ENCODE measurements at places on chromosomes 6 and 20. TPM values are rescaled to one million over a fixed set of nuclear protein-coding genes. Genes with fewer than 3 reads are reported as not detected.

MTCH1 gene
- total RNA-seq: 152 TPM

ISM1 gene
- total RNA-seq: 2.6 TPM

CDSN gene
- total RNA-seq: not detected

HTR1E gene
- not detected for total RNA-seq

HUS1B gene
- 19.1 TPM for total RNA-seq

SRMS gene
- not detected for total RNA-seq

MOG gene
- not detected for total RNA-seq

SCRT2 gene
- not detected for total RNA-seq

- no peak overlapping the region for H3K27ac ChIP-seq
- peaks cover 31% of the 10 kb centered on the region for H3K4me1 ChIP-seq
- H3K36me3 ChIP-seq: no peaks in the 10 kb centered on the region
- H3K4me3 ChIP-seq: peak overlapping the region; percentile 47
- H3K27me3 ChIP-seq: peaks cover 55% of the 10 kb centered on the region
These were observed 2.1 kb upstream of the NRN1 start for GRCh38 chr6:6008648-6009421.

- no peaks in the 10 kb centered on the region for H3K36me3 ChIP-seq
- no peak overlapping the region for H3K4me3 ChIP-seq
- H3K27ac ChIP-seq: no peak overlapping the region
- no peaks in the 10 kb centered on the region for H3K27me3 ChIP-seq
These were observed 21.2 kb upstream of the ENPP5 start for GRCh38 chr6:46191961-46192360.

- no peaks in the 10 kb centered on the region for H3K27me3 ChIP-seq
- no peak overlapping the region for H3K4me3 ChIP-seq
These were observed 135.6 kb downstream of the EYA4 start for GRCh38 chr6:133376743-133377142.

DNA sequence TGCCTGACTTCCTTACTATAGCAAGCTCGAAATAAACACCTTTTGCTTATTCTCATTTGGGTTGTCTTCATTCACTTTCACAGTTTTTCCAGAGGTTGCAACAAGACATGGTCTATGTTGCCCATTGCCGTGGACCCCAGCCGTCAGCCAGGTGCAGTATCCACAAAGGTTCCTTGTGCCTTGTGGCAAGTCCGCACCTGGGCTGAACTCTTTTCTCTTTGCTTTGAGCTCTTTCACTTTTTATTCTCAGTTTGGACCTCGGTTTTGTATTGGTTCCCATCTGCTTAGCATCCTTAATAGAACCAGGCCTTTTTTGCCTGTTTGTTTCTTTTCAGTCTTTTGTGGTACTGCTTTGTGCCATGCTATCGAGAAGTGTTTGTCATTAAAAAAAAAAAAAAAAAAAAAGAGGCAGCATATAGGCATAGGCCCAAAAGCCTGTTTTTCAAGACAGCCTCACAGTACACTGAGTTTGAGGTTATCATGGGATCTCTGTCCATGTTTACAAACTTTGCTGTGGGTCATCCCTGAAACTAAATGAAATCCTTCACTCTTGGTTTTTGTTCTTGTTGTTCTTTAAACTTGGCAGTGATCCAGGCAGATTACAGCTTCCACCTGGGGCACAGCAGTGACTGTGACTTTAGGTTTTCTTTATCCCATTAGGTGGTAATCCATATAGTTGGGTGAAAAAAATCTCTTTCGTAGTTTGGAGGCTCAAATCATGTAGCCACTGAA lies 33.3 kb downstream of the GSTA3 start:
- H3K27me3 ChIP-seq: no peaks in the 10 kb centered on the region
- no peak overlapping the region for H3K27ac ChIP-seq
- DNase-seq: no peak
- no peaks in the 10 kb centered on the region for H3K4me1 ChIP-seq

DNA sequence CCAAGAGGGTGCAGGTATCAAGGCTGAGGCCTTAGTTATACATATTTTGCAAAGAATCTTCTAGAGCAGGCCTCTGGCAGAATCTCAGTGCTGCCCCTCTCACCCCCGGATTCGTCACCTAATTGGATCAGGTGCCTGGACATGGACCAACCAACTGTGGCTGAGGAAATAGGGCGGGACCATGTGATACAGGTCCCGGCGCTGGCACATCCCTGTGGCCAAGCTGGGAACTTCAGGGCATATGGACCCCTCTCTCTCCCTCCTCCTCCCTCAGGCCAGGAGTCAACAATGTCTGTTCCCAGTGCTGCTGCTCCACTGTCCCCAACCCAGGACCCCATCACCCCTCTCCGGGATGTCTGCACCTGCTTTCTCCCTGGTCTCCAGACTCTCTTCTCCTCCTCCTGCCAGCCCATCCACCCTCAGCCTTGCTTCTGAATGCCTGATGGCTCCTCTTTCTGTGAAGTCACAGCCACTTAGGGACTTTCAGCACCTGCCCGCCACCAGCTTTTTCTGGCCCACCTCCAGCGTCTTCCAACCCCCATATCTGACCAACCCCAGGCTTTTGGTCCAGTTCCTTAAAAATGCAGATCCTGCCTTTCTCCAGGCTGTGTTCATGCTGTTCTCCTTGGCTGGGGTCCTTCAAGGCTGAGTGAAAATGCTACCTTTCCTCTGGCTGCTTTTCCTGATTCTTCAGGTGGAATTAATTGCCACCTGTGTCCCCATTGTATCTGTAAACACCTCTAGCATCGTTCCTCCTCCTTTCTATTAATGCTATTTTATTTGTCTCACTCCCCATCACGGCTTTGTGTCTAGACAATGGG lies 19.0 kb upstream of the MLN start:
- H3K4me1 ChIP-seq: no peaks in the 10 kb centered on the region
- H3K27ac ChIP-seq: no peak overlapping the region
- no peak for DNase-seq

- DNase-seq: no peak
- no peaks in the 10 kb centered on the region for H3K4me1 ChIP-seq
- no peaks in the 10 kb centered on the region for H3K27me3 ChIP-seq
- H3K36me3 ChIP-seq: no peaks in the 10 kb centered on the region
- no peak overlapping the region for H3K27ac ChIP-seq
These were observed 82.1 kb downstream of the PLEKHG1 start for GRCh38 chr6:150681578-150682395.

GRCh38 chr20:24158281-24158680 lies 169.7 kb upstream of the GGTLC1 start:
- no peak overlapping the region for H3K4me3 ChIP-seq
- H3K27me3 ChIP-seq: no peaks in the 10 kb centered on the region
- no peaks in the 10 kb centered on the region for H3K4me1 ChIP-seq
- DNase-seq: no peak
- no peak overlapping the region for H3K27ac ChIP-seq
- no peaks in the 10 kb centered on the region for H3K36me3 ChIP-seq

DNA sequence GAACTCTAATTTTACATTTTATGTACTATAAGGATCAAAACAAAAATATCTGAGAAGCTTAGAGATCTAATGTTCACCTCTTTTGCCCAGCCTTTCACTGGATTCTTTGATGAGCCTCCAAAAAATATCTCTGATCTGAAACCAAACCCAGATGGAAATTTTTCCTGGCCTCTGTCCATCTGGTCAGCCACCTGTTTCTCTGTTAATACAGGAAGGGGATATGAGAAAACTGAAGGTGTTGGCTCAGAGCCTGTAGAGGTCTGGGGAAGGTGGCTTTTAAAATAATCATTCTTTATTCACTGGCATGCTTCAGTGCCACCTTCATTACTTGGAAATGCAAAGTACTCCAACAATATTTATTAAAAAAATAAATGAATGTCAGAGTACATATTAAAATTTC lies 8.5 kb upstream of the MCM3 start:
- H3K4me3 ChIP-seq: no peak overlapping the region
- no peaks in the 10 kb centered on the region for H3K27me3 ChIP-seq
- no peak overlapping the region for H3K27ac ChIP-seq
- DNase-seq: peak; percentile 52
- no peaks in the 10 kb centered on the region for H3K36me3 ChIP-seq

DNA sequence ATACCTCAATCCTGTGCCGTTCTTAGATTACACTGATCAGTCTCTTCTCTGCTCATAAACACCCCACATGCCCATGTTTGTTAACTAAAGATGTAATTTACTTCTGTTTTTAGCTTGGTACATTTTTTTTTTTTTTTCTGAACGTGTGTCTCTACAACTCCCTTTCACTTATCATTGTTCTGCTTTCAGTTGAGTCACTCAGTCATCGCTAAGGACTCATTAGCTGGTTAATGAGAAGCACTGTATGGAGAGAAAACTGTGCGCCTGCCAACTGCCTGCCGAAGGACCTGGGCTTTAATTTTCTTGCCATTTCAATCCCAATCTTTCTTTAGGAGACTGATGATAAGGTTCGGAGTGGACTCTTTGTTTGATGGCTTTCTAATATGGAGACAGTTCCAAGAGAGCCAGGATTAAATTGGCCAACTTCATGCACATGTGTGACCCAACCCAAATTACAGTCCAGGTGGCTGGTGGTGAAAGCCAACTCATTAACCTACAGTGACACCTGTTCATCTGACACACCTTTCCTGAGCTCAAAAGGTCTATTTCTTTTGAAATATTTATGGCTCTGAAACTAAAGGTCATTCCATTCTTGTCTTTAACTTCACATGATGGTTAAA lies 334.1 kb downstream of the BCKDHB start:
- H3K27me3 ChIP-seq: no peaks in the 10 kb centered on the region
- H3K36me3 ChIP-seq: no peaks in the 10 kb centered on the region
- H3K4me3 ChIP-seq: no peak overlapping the region
- no peak overlapping the region for H3K27ac ChIP-seq

GRCh38 chr6:15038013-15038791 lies 207.7 kb upstream of the JARID2 start:
- H3K4me3 ChIP-seq: no peak overlapping the region
- H3K4me1 ChIP-seq: no peaks in the 10 kb centered on the region
- no peak for DNase-seq
- no peaks in the 10 kb centered on the region for H3K27me3 ChIP-seq
- no peaks in the 10 kb centered on the region for H3K36me3 ChIP-seq
- no peak overlapping the region for H3K27ac ChIP-seq

GRCh38 chr6:54053881-54054391 lies 57.3 kb upstream of the MLIP start:
- no peaks in the 10 kb centered on the region for H3K27me3 ChIP-seq
- H3K4me3 ChIP-seq: no peak overlapping the region
- H3K4me1 ChIP-seq: no peaks in the 10 kb centered on the region
- no peak for DNase-seq
- no peaks in the 10 kb centered on the region for H3K36me3 ChIP-seq

DNA sequence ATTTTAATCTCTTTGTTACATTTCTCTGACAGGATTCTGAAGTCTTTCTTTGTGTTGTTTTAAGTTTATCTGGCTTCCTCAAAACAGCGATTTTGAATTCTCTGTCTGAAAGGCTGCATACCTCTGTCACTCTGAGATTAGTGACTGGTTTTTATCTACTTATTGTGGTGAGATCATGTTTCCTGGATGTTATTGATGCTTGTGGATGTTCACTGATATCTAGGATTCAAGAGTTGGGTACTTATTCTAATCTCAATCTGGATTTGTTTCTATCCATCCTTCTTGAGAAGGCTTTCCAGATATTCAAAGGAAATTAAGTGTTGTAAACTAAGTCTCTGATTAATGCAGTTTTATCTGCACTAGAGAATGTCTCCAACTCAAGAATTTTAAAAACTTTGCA lies 1076.1 kb upstream of the ADGRB3 start:
- DNase-seq: no peak
- H3K4me3 ChIP-seq: no peak overlapping the region
- no peak overlapping the region for H3K27ac ChIP-seq
- H3K4me1 ChIP-seq: no peaks in the 10 kb centered on the region
- no peaks in the 10 kb centered on the region for H3K36me3 ChIP-seq

GRCh38 chr6:39884696-39885095 lies 49.6 kb downstream of the MOCS1 start:
- no peak overlapping the region for H3K4me3 ChIP-seq
- DNase-seq: no peak
- no peak overlapping the region for H3K27ac ChIP-seq
- H3K27me3 ChIP-seq: no peaks in the 10 kb centered on the region
- H3K4me1 ChIP-seq: peaks cover 15% of the 10 kb centered on the region

DNA sequence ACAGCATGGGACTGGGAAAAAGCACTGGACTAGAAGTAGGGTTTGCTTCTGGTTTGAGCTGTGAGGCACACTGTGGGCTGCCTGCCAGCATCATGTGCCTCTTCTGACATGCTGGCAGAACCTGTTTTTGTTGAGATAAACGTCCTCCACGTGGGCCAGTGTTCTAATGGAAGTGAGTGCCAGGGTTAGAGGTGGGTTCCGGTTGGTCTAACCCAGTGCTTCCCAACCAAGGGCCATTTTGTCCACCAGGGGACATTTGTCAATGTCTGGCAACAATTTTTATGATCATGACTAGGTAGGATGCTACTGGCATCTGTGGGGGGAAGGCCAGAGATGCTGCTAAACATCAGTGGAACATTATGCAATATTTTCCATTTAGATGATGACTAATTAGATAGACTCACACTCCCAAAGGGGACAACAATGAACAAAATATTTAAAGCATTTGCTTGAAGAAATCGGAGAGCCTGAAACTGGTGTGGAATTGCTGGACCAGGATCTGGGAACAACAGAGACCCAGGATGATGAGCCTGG lies 7.8 kb upstream of the APMAP start:
- H3K36me3 ChIP-seq: no peaks in the 10 kb centered on the region
- no peak overlapping the region for H3K4me3 ChIP-seq
- H3K4me1 ChIP-seq: peaks cover 37% of the 10 kb centered on the region
- H3K27me3 ChIP-seq: no peaks in the 10 kb centered on the region
- peak; percentile 98 for DNase-seq

GRCh38 chr6:106547601-106548453 lies 81.5 kb downstream of the RTN4IP1 start:
- peak; percentile 15 for DNase-seq
- no peak overlapping the region for H3K27ac ChIP-seq
- no peaks in the 10 kb centered on the region for H3K27me3 ChIP-seq

GRCh38 chr20:40938020-40938419 lies 90.6 kb upstream of the TOP1 start:
- no peaks in the 10 kb centered on the region for H3K4me1 ChIP-seq
- no peaks in the 10 kb centered on the region for H3K36me3 ChIP-seq
- no peak overlapping the region for H3K27ac ChIP-seq
- DNase-seq: no peak
- no peaks in the 10 kb centered on the region for H3K27me3 ChIP-seq
- H3K4me3 ChIP-seq: no peak overlapping the region

DNA sequence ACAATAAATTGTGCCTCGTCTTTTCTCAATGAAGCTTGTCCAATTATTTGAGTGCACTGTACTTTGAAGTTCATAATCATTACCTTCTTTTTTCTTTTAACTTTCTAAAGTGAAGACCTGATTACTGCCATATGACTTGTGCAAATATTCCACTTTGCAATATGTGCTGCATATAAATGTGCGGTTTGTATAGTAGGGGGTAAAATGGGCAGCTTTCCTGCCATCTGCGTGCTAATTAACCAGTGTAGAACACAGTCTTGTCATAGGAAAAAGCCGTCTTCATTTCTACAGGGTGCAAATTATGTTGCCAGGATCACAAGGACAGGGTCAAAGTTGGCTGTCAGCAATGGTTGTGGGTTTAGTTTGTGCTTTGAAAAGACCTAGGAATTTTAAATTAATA lies 397.0 kb downstream of the NKAIN2 start:
- H3K4me1 ChIP-seq: no peaks in the 10 kb centered on the region
- no peak overlapping the region for H3K4me3 ChIP-seq
- H3K27ac ChIP-seq: no peak overlapping the region

- no peaks in the 10 kb centered on the region for H3K4me1 ChIP-seq
- no peaks in the 10 kb centered on the region for H3K36me3 ChIP-seq
- DNase-seq: no peak
- no peaks in the 10 kb centered on the region for H3K27me3 ChIP-seq
These were observed 9.2 kb downstream of the LAMP5 start for GRCh38 chr20:9523636-9524035.
